ENCODE measurements at places on chromosomes 11 and 22.

GRCh38 chr11:69094111-69094914 is 45.6 kb downstream of the TPCN2 start:
- no peak for DNase-seq

DNA sequence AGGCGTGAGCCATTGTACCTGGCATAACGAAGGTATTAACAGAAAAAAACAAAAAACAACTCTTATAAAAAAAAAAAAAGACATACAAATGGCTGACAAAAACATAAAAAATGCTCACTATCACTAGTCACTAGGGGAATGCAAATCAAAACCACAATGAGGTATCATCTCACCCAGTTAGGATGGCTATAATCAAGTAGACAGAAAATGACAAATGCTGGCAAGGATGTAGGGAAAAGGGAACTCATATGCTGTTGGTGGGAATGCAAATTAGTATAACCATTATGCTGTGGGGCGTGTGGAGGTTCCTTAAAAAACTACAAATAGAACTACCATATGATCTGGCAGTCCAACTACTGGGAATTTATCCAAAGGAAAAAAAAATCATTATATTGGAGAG is 17.0 kb downstream of the THY1 start:
- DNase-seq = no peak

- no peak for DNase-seq
Measured at GRCh38 chr11:124150684-124151083, 32.5 kb upstream of the OR10D3 start.

DNA sequence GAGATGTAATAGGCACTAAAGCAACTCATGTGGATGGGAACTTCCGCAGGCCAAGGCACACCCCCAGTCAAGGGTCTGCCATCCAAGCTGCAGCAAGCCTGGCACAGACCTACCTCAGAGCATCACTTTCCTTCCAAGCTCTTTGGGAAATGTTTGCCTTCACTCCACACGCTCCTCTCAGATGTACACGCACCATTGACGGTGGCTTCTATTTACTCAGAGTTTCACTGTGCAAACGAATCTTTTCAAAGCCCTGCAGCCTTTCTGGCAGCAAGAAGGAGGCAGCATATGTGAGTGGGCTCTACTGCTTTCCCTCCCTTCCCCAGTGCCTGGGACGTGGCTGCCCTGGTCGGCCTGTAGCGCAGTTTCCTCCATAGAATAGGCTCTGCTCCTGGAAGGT is 60.9 kb upstream of the USP47 start:
- DNase-seq = no peak

DNA sequence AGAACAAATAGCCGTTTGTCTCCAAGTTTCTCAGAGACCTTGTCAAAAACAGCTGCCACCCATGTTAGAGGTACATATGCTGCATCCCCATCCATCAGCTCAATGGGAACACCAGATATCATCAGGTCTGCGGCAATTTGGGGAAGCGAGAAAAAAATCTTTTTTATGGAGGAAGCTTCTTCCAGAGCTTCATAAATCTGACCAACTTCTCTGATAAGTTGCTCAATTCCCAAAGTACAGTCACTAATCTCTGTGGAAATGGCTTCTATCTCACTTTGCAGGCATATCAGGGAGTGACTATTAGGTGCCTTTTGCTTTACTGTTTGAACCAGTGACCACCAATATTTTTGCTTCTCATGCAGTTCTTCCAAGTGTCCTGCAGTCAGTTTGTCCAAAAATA is 34.3 kb upstream of the MRPL17 start:
- DNase-seq = no peak

GRCh38 chr11:75558939-75559843 is 2.9 kb upstream of the SERPINH1 start:
- DNase-seq = no peak
